Activated CD8-positive, alpha-beta T cell treated with anti-CD3 and anti-CD28 coated beads, Interleukin-2, amount 10 ng/mL, durations not matched to agents 7 days and 5 days (primary cell): ENCODE measurements at places on chromosomes 16 and 17. TPM values are rescaled to one million over a fixed set of nuclear protein-coding genes. Genes with fewer than 3 reads are reported as not detected.

DNA sequence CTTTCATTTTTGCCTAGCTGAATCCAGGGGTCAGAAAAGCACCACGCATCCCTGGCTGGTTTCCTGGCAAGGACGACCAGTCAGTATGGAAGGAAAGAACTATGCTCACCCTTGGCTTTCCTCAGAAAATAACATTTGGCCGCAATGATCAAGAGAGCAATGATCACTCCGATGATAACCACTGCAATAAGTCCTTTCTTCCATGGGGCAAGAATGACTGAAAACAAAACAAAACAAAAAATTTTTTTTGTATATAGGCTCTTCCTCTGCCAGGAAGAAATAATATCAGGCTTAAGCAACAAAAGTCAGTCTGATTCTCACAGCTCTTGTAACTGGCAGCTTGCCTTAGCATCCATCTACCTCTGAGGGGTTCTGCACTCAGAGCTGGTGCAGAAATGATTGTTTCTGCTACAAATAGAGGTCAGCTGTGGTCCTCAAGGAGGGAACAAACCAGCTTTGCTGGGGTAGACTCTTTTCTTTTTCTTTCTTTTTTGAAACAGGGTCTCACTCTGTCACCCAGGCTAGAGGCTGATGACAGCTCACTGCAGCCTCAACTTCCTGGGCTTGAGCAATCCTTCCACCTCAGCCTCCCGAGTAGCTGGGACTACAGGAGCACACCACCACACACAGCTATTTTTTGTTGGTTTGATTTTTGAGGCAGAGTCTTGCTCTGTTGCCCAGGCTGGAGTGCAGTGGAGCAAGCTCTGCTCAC, 35.7 kb downstream of the PECAM1 start:
- no peak overlapping the region for H3K27ac ChIP-seq
- no peak overlapping the region for H3K4me3 ChIP-seq
- H3K36me3 ChIP-seq, result peaks cover 81% of the 10 kb centered on the region

GRCh38 chr16:23999663-24000062, 163.9 kb downstream of the PRKCB start:
- DNase-seq, result no peak
- H3K27me3 ChIP-seq, result no peaks in the 10 kb centered on the region
- H3K4me1 ChIP-seq, result peaks cover 16% of the 10 kb centered on the region
- peaks cover 32% of the 10 kb centered on the region for H3K36me3 ChIP-seq
- no peak overlapping the region for H3K27ac ChIP-seq
- no peak overlapping the region for H3K4me3 ChIP-seq

GRCh38 chr17:42111871-42112551, 503 bp downstream of the DHX58 start:
- peaks cover 68% of the 10 kb centered on the region for H3K4me1 ChIP-seq
- H3K4me3 ChIP-seq, result peak overlapping the region; percentile 90
- peaks cover 58% of the 10 kb centered on the region for H3K36me3 ChIP-seq
- H3K27me3 ChIP-seq, result no peaks in the 10 kb centered on the region

- no peaks in the 10 kb centered on the region for H3K27me3 ChIP-seq
- no peak for DNase-seq
- peak overlapping the region; percentile 54 for H3K4me3 ChIP-seq
- peaks cover 25% of the 10 kb centered on the region for H3K4me1 ChIP-seq
- peaks cover 2% of the 10 kb centered on the region for H3K36me3 ChIP-seq
These were observed 6.3 kb upstream of the RNF227 start for GRCh38 chr17:7922269-7922844.

DNA sequence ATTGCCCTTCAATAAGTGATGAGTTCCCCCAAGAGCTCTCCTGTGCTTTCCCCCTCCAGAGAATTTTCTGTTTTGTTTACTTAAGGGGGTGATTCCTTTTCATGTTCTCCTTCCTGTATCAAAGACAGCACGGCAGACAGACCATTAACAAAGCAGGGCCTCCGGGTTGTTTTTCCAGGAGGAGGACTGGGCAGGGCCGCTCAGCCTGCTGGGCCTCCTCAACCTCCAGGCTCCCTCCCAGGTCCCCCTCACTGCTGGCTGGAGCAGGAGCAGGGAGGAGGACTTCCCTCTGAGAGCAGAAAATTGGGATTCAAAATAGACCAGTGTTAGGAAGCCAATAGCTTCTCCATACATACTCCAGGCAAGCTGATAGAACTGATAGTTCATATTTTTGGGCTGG, 20.4 kb downstream of the SDK2 start:
- H3K27me3 ChIP-seq, result peaks cover 8% of the 10 kb centered on the region
- no peak overlapping the region for H3K27ac ChIP-seq
- peaks cover 4% of the 10 kb centered on the region for H3K4me1 ChIP-seq
- H3K4me3 ChIP-seq, result no peak overlapping the region
- H3K36me3 ChIP-seq, result peaks cover 3% of the 10 kb centered on the region

- no peak overlapping the region for H3K4me3 ChIP-seq
- no peaks in the 10 kb centered on the region for H3K27me3 ChIP-seq
- H3K36me3 ChIP-seq, result peaks cover 64% of the 10 kb centered on the region
- H3K4me1 ChIP-seq, result peaks cover 4% of the 10 kb centered on the region
- DNase-seq, result no peak
These were observed 33.9 kb upstream of the CLEC18B start for GRCh38 chr16:74455213-74455612.

GRCh38 chr17:14123619-14124278, 54.4 kb downstream of the COX10 start:
- H3K27ac ChIP-seq, result no peak overlapping the region
- H3K4me3 ChIP-seq, result no peak overlapping the region
- no peaks in the 10 kb centered on the region for H3K27me3 ChIP-seq
- peaks cover 36% of the 10 kb centered on the region for H3K4me1 ChIP-seq

GRCh38 chr17:30790279-30790678, 34.2 kb downstream of the CRLF3 start:
- no peak for DNase-seq
- H3K27me3 ChIP-seq, result no peaks in the 10 kb centered on the region
- H3K4me1 ChIP-seq, result peaks cover 8% of the 10 kb centered on the region
- no peak overlapping the region for H3K4me3 ChIP-seq

DNA sequence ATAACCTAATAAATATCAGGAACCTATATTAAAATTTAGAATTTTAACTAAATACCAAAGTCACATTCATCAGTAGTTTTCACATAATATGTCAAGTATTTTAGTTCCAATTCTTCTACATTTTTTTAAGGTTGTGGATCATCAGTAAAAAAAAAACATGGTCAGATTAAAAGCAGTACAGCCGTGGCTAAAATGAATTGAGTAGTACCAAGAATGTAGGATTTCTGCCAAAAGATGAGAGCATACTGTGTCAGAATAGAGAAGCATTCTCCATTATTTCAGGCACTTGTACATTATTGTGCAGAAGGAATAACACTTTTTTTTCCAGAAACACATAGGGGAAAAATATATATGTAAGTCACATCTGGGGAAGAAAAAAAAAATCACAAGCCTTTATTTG, 1176.1 kb downstream of the CDH11 start:
- no peak overlapping the region for H3K27ac ChIP-seq
- no peaks in the 10 kb centered on the region for H3K4me1 ChIP-seq
- H3K27me3 ChIP-seq, result no peaks in the 10 kb centered on the region
- no peaks in the 10 kb centered on the region for H3K36me3 ChIP-seq
- H3K4me3 ChIP-seq, result no peak overlapping the region
- no peak for DNase-seq

DNA sequence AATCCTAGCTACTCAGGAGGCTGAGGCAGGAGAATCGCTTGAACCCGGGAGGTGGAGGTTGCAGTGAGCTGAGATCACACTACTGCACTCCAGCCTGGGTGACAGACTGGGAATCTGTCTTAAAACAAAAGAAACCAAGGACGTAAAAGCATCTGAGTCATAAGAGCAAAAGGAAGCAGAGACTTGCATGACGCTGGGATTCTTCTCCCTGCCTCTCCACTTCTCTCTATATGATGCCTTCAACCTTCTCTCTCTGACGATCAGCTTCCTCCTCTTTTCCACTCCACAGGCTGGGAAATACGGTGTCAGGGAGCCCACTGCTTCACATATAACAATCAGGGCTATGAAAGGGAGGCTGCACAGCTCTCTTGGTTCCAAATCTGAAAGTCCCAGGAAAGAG, 43.2 kb upstream of the CCL1 start:
- H3K27me3 ChIP-seq, result peaks cover 31% of the 10 kb centered on the region
- H3K36me3 ChIP-seq, result no peaks in the 10 kb centered on the region
- H3K27ac ChIP-seq, result no peak overlapping the region
- no peaks in the 10 kb centered on the region for H3K4me1 ChIP-seq

DNA sequence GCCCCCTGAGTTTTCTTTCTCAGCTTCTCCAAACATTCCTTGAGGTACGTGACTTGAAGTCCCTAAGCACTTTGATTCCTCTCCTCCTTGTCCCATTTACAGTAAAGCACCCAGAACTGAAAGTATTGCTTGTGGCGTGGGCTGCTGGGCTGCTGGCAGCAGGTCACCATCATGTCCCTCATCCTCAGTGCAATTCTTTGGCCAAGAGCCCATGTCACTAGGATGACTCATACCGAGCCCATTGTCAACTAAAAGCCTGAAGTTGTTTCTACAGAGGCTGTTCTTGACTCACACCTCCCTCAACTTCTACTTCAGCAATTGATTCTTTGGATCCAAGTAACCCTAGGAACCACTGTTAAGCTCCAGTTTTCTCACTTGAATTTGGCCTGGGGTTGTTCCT, 54.3 kb downstream of the KPNA2 start:
- no peak overlapping the region for H3K27ac ChIP-seq
- DNase-seq, result peak; percentile 32
- no peaks in the 10 kb centered on the region for H3K27me3 ChIP-seq
- no peak overlapping the region for H3K4me3 ChIP-seq

- no peak for DNase-seq
- no peak overlapping the region for H3K27ac ChIP-seq
- H3K4me3 ChIP-seq, result no peak overlapping the region
- no peaks in the 10 kb centered on the region for H3K27me3 ChIP-seq
These were observed 23.8 kb downstream of the LCMT1 start for GRCh38 chr16:25135254-25135878.

DNA sequence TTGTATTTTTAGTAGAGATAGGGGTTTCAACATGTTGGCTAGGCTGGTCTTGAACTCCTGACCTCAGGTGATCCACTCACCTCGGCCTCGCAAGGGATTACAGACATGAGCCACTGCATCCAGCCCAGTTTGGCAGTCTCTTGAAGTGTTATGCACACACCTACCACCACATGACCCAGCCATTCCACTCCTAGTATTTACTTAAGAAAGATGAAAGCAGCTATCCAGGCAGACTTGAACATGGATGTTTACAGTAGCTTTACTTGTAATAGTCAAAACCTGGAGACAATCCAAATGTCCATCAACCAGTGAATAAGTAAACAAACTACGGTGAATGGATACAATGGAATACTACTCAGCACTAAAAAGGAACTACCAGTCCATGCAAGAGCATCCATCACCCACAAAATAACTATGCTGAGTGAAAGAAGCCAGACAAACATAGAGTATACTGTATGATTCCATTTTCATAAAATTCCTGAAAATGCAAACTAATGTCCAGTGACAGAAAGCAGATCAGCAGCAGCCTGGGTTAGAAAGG, 37.8 kb upstream of the RASD1 start:
- no peaks in the 10 kb centered on the region for H3K27me3 ChIP-seq
- no peak overlapping the region for H3K4me3 ChIP-seq

DNA sequence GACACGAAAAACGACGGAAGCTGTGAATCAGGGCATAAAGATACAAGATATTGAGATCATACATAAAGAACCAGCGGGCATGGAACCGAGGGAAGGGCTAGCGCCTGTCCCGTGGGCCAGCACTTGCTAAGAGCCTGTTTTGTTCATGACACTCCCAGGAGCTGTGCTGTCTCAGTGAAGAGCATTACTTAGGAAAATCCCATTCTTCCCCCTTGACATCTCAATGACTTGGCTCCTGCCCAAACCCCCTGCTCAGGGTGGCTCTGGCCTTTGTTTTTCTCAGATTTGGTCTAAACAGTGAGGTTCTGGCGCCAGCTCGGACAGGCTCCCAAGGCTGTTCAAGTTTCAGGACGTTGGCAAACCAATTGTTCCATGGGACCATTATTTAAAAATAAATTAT, 79.1 kb upstream of the SEC14L1 start:
- DNase-seq, result no peak
- H3K36me3 ChIP-seq, result no peaks in the 10 kb centered on the region
- H3K27ac ChIP-seq, result no peak overlapping the region
- H3K4me3 ChIP-seq, result no peak overlapping the region
- peaks cover under 1% of the 10 kb centered on the region for H3K4me1 ChIP-seq
- H3K27me3 ChIP-seq, result peaks cover 7% of the 10 kb centered on the region

GRCh38 chr17:48492401-48493298, 38.2 kb downstream of the HOXB1 start:
- DNase-seq, result peak; percentile 75
- H3K27me3 ChIP-seq, result peaks cover 23% of the 10 kb centered on the region
- no peak overlapping the region for H3K27ac ChIP-seq
- no peaks in the 10 kb centered on the region for H3K36me3 ChIP-seq
- peaks cover 39% of the 10 kb centered on the region for H3K4me1 ChIP-seq

- no peaks in the 10 kb centered on the region for H3K27me3 ChIP-seq
- no peak for DNase-seq
- no peak overlapping the region for H3K4me3 ChIP-seq
- H3K4me1 ChIP-seq, result no peaks in the 10 kb centered on the region
- H3K27ac ChIP-seq, result no peak overlapping the region
- no peaks in the 10 kb centered on the region for H3K36me3 ChIP-seq
These were observed 179.0 kb downstream of the HAPSTR1 start for GRCh38 chr16:9270424-9270823.

- peak; percentile 83 for DNase-seq
- no peak overlapping the region for H3K27ac ChIP-seq
- H3K36me3 ChIP-seq, result no peaks in the 10 kb centered on the region
- peaks cover 22% of the 10 kb centered on the region for H3K27me3 ChIP-seq
- peaks cover 7% of the 10 kb centered on the region for H3K4me1 ChIP-seq
These were observed 75.2 kb upstream of the KSR1 start for GRCh38 chr17:27381007-27381501.

DNA sequence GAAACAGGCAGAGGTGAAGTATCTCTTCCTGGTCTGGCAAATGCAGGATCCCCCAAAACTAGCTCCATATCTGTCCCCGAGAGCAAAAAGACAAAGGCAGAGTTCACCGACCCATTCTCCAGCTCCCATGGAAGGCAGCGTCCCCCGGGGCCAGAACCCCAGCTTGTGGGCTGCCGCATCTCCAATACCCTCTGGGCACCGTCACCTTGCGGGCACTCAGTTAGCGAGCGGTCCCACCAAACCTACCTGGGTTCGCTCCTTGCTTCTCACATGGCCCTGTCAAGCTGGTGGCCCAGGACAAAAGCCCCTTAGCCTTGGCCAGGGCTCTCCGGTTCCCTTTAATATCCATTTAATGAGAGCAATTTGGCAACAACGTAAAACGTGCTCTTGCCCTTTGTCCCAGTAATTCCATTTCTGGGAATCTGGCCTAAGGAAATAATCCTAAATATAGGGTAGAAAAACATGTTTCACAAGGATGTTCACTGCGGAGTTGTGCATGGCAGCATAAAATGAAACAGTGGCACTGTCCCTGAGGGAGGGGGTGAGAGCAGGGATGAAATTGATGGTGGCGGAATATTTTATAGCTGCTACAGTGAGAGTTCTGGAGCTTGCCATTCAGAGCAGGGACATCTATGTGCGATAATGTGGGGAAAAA, 157.1 kb downstream of the CMIP start:
- DNase-seq, result no peak
- H3K36me3 ChIP-seq, result peaks cover 5% of the 10 kb centered on the region
- no peak overlapping the region for H3K27ac ChIP-seq
- no peak overlapping the region for H3K4me3 ChIP-seq
- H3K27me3 ChIP-seq, result no peaks in the 10 kb centered on the region

Gene AGRP
- total RNA-seq, result not detected

Gene PDE6G
- total RNA-seq, result 76.5 TPM

Gene ACSM5
- total RNA-seq, result not detected
